ENCODE measurements at places on chromosomes 5 and 9.

DNA sequence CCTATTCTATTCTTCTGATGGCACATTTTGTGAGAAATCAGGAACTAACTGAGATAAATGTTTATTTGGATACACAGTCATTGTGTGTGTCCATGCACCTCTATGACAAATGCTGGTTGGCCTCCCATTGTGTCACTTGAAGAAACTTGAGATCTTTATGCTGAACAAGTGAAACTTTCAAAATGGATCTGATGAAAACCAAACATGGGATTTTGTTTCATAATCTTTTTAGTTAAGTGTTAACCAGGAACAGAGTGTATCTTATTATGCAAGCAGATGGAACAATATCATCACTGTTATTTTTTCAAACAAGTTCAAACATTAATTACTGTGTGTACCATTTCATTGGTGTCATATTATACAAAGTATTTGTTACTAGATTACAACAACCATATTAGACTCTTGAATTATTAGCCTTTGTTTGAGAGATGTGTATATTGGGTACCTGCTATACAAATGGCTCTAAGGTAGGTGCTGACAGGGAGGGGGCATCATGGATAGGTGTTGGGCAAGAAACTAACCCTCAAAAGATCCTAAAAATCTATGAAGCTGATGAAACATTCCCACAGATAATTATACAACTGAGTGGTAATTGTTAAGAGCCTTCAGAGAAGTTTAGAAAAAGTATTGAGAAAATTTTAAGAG lies 159.8 kb downstream of the PALM2AKAP2 start:
- no peak for DNase-seq

- DNase-seq = no peak
Observed at GRCh38 chr9:96236854-96237550, 65.0 kb downstream of the HSD17B3 start.

- no peak for DNase-seq
Observed at GRCh38 chr5:109035436-109035835, 287.7 kb downstream of the FER start.

GRCh38 chr9:116163293-116164055 lies 9.9 kb downstream of the PAPPA start:
- no peak for DNase-seq

DNA sequence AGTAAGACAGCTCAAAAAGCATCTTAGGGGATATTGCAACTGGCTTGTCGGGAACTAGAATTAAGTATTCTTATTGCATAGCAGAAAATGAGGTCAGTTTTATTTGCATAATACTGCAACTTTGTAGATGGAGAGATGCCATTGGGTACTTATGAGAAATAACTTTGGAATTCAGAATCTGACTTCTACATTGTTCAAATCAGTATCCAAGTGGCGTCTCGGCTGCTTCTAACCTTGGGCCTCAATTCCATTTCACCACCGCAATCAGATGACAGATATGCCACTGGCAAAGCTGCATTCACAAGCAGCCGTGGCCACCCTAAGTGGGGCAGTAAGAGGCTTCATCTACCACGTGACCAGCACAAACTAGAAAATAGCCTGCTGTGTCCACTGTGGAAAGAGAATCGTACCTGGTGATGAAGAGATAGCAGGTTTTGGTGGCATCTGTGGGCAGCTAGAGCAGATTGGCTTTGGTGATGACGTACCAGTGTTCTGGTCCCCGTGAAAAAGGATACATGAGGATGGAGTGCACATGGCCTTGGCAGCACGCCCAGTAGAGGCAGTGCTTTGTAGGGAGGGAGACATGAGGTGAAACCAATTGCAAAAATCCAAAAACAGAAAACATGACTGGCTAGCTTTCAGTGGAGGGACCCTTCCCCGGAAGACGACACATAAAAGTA lies 116.6 kb downstream of the KLHL3 start:
- DNase-seq = no peak

- no peak for DNase-seq
Observed at GRCh38 chr9:109681301-109681700, 98.7 kb upstream of the PALM2AKAP2 start.

DNA sequence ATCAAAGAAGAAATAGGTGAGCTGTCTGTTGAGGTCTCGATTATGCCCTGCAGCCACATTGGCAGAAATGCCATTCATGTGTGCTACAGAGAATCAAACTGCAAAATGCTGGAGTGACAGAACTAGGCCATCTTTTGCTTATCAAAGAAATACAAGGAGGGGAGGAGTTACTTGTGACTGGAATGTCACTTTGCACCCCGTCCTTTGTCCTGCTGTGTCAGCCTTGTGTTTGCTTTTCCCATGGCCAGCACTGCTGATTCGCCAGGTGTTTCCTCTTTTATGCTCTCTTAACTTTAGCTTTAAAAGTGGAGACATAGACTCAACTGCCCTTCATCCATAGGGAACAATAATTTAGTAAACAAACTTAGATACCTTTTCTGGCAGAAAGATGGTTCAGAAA lies 54.3 kb downstream of the SLC46A2 start:
- no peak for DNase-seq

DNA sequence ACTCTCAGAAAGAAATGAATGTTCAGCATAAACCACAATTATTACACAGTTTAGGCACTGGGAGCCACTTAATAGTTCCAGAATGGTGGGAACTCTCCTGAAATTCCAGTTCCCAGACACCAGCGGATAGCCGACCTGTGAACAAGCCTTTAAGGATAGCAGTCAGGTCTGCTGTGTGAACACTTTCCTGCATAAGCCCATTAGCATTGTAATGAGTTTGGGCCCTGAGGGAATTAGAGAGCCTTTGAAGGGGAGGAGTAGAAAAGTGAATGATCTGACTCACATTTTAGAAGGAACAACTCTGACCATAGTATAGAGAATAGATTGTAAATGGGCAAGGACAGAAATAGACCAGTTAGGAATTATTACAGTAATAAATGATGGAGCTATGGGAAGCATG lies 189.1 kb downstream of the ADGRV1 start:
- no peak for DNase-seq

DNA sequence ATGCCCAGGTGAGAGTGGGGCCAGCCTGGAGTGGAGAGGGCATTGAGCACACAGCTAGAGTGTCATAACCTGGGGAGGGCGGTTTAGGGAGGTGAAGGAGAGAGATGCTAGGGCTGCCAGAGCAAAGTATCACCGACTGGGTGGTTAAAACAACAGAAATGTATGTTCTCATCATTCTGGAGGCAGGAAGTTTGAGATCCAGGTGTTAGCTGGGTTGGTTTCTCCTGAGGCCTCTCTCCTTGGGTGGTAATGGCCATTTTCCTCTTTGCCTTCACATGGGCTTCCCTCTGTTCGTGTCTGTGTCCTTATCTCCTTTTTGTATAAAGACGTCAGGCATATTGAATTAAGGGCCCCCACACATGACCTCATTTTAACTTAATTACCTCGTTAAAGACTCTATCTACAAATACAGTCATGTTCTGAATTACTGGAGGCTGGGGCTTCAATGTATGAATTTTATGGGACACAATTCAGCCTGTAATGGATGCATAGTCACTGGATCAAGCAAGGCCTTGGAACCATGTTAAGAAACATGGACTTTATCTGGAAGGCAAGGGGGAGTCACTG lies 118.6 kb upstream of the IL12B start:
- DNase-seq = no peak

GRCh38 chr9:33190021-33190705 lies 23.0 kb upstream of the B4GALT1 start:
- DNase-seq = no peak

DNA sequence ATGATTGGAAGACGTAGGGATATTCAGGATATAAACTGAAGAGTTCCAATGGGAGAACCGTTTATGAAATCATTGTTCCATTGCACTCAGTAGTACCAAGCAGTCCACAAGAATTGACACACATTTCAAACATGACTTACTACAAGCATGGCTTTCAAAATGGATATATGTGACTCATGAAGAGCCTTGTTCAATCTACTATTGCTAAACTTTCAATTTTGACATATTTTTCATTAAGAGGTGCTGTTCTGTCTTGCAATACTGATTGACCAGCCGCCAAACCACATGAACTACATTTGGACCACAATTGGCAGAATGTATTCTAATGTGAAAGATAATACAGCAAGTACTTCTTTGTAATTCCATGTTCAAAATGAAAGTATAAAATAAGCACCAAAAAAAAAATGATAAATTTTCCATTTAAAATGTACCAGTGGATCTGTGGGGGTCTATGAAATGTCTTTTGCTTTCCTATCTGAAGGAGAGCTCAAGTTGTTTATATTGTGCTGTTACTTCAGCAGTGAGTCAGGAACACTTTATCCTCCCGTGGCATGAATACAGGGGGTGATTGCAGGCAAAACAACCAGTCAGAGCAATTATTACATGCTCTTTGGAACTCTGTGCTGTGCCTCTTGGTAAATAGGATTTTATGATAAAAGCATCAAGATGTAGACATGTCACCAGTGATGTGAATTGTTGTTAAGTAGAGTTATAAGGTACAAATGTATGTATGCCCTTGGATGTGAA lies 366.0 kb downstream of the ARRDC3 start:
- no peak for DNase-seq

DNA sequence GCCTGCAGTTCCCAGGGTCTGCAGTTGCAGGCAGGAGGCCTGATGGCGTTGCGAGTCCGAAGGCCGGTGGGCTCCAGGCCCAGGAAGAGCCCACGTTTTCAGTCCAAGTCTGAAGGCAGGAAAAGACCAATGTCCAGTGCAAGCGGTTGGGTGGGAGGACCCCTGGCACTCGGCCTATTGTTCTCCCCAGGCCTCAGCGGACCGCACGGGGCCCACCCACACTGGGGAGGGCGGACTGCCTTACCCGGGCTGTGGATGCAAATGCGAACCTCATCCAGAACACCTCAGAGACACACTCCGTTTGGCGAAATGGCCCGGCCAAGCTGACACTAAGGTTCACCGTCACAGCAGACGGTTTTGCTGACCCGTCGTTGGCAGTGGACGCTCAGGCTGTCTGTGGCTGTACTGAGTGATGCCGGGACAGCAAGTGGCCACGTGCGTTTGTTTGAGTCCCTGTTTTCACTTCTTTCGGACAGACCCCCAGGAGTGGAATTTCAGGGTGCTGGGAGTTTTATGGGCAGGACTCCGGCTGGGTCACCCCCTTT lies 10.2 kb upstream of the SEC16A start:
- no peak for DNase-seq

DNA sequence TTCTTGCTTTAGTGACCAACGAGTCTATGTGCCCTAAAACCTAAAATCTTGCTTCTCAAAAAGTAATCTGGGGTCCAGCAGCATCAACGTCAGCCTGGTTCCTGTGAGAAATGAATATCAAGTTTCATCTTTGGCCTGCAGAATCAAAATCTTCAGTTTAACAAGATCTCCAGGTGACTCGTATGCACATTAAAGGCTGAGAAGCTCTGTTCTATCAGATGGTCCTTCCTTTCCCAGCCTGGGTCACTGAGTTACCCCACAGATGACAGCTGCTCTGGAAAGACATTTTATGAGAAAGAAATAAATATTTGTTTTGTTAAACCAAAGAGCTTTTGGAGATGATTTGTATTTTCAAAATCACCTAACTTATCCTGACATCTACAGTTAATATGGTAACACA lies 75.8 kb downstream of the ADAMTSL1 start:
- no peak for DNase-seq

- DNase-seq = no peak
Observed at GRCh38 chr9:8429157-8429556, 629.6 kb upstream of the DMAC1 start.

GRCh38 chr5:14305045-14305444 lies 161.9 kb downstream of the TRIO start:
- no peak for DNase-seq

- no peak for DNase-seq
Observed at GRCh38 chr9:133037775-133038515, 7.1 kb downstream of the GTF3C5 start.

GRCh38 chr5:116382032-116382873 lies 192.4 kb downstream of the SEMA6A start:
- peak; percentile 13 for DNase-seq

- DNase-seq = no peak
Observed at GRCh38 chr5:168624850-168625364, 45.7 kb upstream of the PANK3 start.
